ENCODE measurements at places on chromosomes 6 and 20. TPM values are rescaled to one million over a fixed set of nuclear protein-coding genes. Genes with fewer than 3 reads are reported as not detected.

The ANKRD60 gene
- total RNA-seq = not detected

The C6orf15 gene
- not detected for total RNA-seq

The KCNK5 gene
- not detected for total RNA-seq

The DDR1 gene
- 10.6 TPM for total RNA-seq

The STX16 gene
- 52.9 TPM for total RNA-seq

The ZNF831 gene
- total RNA-seq = not detected

The CASS4 gene
- 12.4 TPM for total RNA-seq

The CTSZ gene
- total RNA-seq = 136 TPM

The SRSF6 gene
- 59.8 TPM for total RNA-seq

The DLL1 gene
- 0.15 TPM for total RNA-seq

The OPN5 gene
- total RNA-seq = not detected

The APCDD1L gene
- 17.5 TPM for total RNA-seq

The PPP1R14C gene
- total RNA-seq = 0.29 TPM

The PHACTR1 gene
- 2.3 TPM for total RNA-seq

The CALHM4 gene
- total RNA-seq = not detected

The SPEF1 gene
- total RNA-seq = 0.15 TPM

The CENPQ gene
- total RNA-seq = 3.5 TPM

The RAMACL gene
- total RNA-seq = 2.5 TPM

The SCGN gene
- total RNA-seq = not detected

The MAP3K5 gene
- total RNA-seq = 30.7 TPM

The R3HDML gene
- total RNA-seq = not detected

The ELOVL2 gene
- total RNA-seq = under 0.01 TPM

The RRAGD gene
- total RNA-seq = 1.3 TPM

The PRSS35 gene
- total RNA-seq = 4.3 TPM

The EEF1A1 gene
- total RNA-seq = 30,892 TPM

The RALGAPA2 gene
- total RNA-seq = 7.9 TPM

The BPI gene
- total RNA-seq = not detected

The RNF182 gene
- 3.8 TPM for total RNA-seq

The DSP gene
- total RNA-seq = 0.44 TPM

The KIF25 gene
- not detected for total RNA-seq

The CLVS2 gene
- total RNA-seq = under 0.01 TPM

The SLC26A8 gene
- total RNA-seq = 0.87 TPM

The HAO1 gene
- total RNA-seq = not detected

The RBPJL gene
- total RNA-seq = not detected

The SLC4A11 gene
- 0.44 TPM for total RNA-seq

The MOXD1 gene
- total RNA-seq = 118 TPM

The SPTLC3 gene
- total RNA-seq = 5.8 TPM

The CDSN gene
- total RNA-seq = not detected

The RIPPLY2 gene
- 0.29 TPM for total RNA-seq

The TTBK1 gene
- under 0.01 TPM for total RNA-seq

The LAMA4 gene
- total RNA-seq = 577 TPM

The NELFE gene
- total RNA-seq = 168 TPM

The BMP2 gene
- 20.7 TPM for total RNA-seq

The SCRT2 gene
- total RNA-seq = not detected

The GSTA3 gene
- total RNA-seq = not detected

The C6orf120 gene
- 54.3 TPM for total RNA-seq

The EDN3 gene
- not detected for total RNA-seq

The ZFP57 gene
- total RNA-seq = 0.17 TPM

The EMILIN3 gene
- under 0.01 TPM for total RNA-seq

The AIF1 gene
- not detected for total RNA-seq

The PRICKLE4 gene
- total RNA-seq = not detected

Data from smooth muscle cell of trachea (primary cell).